CD4-positive, alpha-beta T cell treated with Interleukin-17A for 4 hours (primary cell): ENCODE measurements at places on chromosomes 12 and 14.
A peak's percentile ranks its signal among the peaks of the same experiment; 100 is the strongest.

GRCh38 chr12:2453076-2453760 lies 341.6 kb upstream of the FKBP4 start:
- no peak for DNase-seq

DNA sequence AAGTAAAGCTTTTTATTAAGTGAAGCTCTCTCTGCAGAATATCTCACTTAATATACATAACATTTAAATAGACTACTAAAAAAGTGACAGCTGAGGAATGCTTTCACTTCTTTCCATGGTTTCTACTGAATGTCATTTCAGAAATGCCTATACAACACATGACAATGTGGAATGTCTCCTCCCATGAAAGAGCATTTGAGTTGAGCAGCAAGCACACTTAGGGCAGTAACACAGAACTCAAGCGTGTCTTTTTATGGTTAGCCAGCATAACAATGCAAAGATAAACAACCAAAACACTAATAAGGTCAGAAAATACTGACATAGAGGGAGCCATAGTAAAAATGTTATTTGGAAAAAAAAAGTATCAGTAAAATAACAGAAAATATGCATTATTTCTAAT lies 9.4 kb downstream of the PPP1R12A start:
- DNase-seq, result no peak

GRCh38 chr12:47317175-47317915 lies 237.6 kb upstream of the AMIGO2 start:
- DNase-seq, result no peak

- DNase-seq, result peak; percentile 11
Measured at GRCh38 chr12:79689477-79690141, 1.2 kb downstream of the PAWR start.

DNA sequence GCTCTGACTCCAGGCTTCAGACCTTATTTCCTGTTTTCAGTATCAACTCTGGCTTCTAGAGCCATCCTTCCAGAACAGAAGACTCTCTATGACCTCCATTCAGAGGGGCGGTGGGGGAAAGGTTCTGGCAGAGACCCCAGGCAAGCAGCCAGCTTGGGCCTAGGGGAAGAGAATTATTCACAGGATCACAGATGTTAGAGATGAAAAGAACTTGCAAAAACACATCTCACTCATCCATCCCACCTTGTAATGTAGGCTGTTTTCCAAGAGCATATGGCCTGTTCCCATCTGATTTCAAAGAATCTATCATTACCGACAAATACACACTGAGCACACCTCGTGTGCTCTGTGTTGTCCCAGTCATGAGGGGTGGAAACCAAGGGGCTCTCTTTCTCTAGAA lies 131.9 kb downstream of the GRIN2B start:
- no peak for DNase-seq

- no peak for DNase-seq
Measured at GRCh38 chr12:33000016-33000415, 103.4 kb upstream of the PKP2 start.

DNA sequence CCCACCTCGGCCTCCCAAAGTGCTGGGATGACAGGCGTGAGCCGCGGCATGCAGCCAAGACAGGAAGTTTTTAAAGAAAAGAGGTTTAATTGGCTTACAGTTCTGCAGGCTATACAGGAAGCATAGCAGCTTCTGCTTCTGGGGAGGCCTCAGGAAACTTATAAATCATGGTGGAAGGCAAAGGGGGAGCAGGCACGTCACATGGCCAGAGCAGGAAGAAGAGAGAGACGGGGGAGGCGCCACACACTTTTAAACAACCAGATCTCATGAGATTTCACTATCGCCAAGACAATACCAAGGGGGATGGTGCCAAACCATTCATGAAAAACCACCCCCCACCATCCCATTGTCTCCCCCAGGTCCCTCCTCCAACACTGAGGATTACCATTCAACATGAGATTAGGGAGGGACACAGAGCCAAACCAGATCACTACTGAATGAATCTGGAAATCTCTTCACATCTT lies 14.1 kb downstream of the CCDC63 start:
- no peak for DNase-seq

DNA sequence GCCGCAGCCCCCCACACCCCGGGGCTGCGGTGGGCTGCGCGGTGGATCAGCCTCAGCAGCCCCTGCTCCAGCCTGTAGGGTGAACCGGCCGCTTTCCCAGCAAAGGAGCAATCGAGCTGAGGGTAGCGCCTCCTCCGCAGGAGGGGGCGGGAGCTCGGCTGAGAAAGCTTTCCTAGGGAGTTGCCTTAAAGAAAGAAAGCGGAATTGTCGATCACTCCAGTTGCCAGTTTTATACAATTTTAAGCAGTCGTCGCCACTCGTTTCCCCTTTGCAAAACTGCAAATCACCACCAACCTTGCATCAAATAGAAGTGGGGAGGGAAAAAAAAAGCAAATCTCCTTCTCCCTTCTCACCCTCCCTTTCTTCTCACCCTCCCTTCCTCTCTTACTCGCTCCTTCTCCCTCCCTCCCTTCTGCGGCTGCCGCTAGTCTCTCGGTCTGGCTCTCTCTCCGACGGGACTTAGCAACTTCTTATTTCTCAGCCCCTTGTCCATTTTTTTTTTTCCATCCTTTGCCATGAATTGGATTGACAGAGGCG lies at the start of gene PDE3A:
Gene PDE3A (plus strand): TSS at position 424 of the 537 bp plus-strand sequence. CDS start 748 bp downstream, outside the sequence.
- DNase-seq, result no peak

GRCh38 chr14:84390010-84390409 lies 1139.9 kb upstream of the FLRT2 start:
- no peak for DNase-seq

DNA sequence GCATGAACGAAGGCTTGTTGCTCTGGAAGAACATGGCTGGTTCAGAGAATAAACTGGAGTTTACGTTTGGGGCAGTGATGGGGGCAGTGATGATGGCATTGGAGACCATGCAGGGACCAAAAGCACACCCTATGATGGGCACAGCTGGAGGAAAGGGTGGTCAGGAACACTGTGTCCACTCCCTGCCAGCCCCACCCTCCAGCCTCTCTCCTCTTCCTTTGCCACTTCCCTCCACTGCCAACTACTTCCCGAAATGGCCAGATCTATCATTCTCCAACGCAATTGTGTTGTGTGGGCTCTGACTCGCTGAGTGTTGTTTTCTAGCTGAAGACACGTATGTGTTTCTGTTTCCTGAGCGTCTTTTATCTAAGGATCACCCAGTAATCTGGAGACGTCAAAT lies 39.3 kb upstream of the GSG1 start:
- DNase-seq, result no peak

DNA sequence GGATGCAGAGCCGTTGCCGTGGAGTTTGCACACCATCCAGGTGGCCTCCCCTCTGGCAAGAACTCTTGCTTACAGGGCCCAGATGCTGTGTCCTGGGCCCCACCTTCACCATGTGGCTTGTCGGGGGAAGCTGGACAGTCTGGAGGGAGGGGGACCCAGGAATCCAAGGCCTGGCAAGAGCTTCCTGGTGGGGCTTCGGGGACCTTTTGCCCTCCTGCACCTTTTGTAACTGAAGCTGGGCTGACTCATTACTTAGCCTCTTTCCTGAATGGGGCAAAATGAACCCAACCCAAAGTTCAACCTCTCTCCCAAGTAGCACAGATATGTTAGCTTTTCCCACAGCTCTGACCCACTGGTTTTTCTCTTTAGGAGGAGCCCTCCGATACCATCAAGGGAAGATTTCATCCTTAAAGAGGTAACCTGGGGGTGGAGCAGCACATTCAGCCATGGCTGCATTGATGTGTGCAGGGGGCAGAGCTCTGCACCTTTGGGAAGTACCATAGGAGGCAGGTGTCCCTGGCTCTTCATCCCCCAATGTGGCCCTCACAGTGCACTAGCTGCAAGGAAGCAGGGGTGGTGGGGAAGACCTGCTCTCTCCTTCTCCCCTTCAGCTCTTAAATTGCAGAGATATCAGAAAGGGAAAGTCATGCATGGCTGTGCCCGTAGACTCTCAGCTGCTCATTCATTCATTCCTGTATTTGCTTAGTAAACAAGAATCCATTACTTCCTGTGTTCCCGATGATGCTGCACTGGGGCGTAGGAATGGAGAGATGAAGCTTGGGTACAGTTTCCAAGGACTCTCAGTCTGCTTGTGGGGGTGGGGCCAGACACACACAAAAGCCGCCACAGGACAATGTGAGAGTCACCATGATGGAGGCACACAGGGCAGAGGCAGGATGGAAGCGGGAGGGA lies 13.0 kb downstream of the MVK start:
- no peak for DNase-seq

DNA sequence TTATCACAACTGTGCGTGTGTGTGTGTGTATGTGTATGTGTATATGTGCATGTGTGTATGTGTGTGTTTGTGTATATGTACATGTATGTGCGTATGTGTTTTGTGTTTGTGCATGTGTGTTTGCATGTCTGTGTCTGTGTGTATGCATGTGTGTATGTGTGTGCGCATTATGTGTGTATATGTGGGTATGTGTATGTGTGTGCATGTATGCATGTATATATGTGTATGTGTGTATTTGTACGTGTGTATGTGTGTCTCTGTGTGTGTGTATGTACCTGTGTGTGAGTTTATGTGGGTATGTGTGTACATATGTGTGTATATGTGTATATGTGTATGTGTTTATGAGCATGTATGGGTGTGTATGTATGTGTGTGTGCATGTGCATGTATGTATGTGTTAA lies 37.6 kb upstream of the PIWIL1 start:
- no peak for DNase-seq

DNA sequence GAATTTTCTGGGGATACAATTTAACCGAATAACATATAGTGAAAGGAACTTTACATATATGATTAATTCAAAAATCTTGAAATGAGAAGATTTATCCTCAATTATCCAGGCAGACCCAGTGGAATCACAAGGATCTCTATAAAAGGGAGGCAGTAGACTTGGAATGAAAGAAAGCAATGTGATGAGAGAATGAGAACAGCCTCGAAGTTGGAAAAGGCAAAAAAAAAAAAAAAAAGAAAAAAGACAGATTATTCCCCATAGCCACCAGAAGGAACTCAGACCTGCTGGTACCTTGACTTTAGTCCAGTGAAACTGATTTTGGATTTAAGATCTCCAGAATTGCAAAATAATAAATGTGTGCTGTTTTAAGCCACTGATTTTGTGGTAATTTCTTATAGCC lies 416.3 kb upstream of the OR4E1 start:
- no peak for DNase-seq

DNA sequence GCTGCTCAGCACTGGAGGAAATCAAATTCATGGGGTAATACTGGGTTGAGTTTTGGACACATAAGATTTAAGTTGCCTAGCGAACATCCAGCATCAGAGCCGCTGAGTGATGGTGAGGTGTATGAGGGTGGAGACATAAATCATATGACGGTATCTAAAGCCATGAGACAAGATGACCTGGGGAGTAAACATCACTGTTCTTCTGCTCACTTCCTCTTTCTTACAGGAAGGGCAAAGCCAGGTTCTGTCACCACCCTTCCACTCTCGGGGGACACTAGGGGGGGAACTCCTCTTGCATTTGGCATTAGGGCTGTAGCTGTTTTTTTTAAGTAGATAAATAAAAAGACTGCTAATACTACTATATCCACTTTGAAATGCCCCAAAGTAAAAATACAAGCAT lies 24.0 kb downstream of the PRDM4 start:
- no peak for DNase-seq

DNA sequence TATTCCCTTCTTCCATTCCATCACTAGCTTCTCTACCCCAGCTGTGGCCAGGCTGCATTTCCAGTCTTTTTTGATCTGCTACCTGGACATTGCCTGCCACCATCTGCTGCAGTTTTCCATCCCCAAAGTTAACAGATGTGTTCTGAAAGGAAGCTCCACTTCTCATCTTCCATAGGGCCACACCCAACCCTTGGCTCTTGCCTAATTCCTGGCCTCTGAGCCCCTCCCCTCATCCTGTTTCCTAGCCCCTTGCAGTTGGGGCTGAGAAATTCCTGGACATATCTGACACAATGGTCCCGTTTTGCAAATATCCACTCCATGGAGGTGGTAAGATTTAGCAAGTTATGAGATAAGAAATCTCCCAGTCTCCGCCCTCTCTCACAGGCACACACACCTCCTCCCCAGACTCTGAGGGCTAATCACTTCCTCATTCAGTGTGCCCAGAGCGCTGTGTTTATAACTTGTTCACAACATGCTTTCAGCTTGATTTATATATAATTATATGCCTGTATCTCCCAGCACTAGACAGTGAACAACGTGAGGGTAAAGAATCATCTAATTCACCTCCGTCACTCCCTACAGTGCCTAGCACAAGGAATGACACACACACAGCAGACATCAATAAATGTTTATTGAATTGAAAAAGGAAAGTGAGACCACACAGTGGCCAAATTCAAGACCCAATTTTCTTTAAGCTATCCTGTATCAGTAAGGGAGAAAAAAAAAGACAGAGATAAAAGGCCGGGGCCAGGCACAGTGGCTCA lies 13.4 kb downstream of the SMUG1 start:
- DNase-seq, result no peak

- DNase-seq, result no peak
Measured at GRCh38 chr12:104109446-104110271, 28.4 kb downstream of the NFYB start.

DNA sequence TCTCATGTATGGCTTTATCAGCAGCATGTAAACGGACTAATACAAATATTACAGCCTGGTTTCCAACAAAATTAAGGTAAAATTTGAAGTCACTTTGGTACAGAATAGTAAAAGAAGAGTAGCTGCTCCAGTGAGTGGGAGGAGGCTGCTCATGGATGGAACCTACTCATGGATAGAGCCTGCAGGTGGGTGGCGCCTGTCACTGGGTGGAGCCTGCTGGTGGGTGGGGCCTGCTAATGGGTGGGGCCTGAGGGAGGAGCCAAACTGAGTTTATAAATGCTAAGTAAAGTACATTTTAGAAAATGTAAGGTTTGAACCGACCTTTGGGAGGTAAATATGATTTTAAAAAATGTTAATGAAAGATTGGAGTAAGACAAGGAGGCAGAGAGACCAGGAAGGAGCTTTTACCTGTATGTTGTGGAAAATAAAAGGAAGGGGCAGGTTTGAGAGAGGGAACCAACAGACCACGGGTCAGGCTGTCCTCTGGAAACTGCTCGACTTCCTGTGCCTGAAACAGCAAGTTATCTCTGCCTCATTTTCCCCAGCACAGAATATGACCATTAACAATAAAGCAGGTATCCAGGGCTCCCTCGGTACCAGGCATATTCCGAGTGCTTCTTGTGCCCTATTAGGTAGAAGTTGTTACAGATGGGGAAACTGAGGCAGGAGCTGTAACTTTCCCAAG lies 55.9 kb upstream of the SEL1L start:
- DNase-seq, result no peak

GRCh38 chr14:31937730-31938346 lies 139.3 kb upstream of the ARHGAP5 start:
- DNase-seq, result peak; percentile 71

DNA sequence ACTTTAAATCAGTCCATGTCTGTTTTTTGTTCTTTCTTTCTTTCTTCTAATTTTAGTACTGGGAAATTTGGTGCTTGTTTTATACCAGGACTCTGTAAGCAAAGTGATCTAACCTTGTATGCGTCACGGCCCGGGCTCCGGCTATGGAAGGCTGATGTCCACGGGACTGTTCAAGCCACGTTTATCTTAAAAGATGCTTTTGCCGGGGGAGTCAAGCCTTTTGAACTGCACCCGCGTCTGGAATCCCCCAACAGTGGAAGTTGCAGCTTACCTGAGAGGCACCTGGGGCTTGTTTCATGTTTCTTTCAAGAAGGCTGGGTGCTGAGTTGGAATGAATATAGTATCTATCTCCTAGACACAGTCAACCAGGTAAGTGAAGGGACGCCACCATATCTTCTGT lies 62.2 kb downstream of the TECPR2 start:
- DNase-seq, result no peak
